Left renal pelvis (tissue), 4 donors: ENCODE measurements at places on chromosomes 16 and 17.
A peak's percentile ranks its signal among the peaks of the same experiment; 100 is the strongest.

DNA sequence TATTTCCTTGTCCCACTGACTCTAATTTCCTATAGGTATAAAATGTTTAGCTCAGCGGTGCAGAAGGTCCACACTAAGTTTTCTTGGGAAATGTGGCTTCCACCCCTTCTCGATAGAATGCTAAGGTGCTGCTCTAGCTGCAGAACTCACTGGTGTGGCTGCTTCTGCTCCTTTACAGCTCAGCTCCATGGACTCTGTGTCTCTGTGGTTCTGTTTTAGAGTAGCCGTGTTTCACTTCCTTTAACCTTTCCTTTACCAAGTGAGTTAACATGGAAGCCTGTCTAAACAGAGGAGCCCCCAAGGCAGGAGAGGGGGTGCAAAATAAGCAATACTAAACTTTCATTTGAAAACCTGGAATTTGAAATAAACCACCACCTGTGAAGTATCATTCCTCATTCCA, 65.3 kb downstream of the SPECC1 start:
- DNase-seq, result no peak

DNA sequence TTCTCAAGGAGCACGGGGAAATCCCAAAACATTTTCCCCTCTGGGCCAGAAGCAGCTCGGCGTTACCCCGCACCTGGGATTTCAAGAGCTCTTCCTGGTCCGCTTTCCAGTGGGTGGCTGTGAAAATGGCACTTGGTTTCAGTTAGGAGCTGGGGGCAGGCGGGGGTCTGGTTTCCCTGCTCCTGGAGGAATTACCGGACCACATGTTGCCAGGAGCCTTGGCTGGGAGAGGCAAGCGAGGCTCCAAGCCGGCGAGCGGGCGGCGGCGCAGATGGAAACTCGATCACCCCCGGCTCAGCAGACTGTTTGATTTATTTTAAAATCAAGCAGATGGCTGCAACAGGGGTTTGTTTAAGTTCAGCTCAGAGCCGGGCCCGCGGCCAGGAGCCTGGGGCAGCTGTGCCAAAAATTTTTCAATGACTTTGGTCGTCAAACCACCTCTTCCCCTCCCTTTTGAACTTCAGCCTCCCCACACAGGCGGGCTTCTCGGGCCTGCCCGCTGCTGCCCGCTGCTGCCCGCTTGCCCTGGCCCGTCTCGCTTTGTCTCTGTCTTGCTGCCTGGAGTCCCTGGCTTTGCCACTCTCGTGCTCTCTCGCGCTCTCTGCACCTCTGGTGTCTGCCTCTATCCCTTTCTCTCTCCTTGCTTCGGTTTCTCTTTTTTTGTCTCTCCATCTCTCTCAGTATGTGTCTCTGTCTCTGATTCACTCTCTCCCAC, 108.0 kb upstream of the CIBAR2 start:
- DNase-seq, result no peak

- DNase-seq, result no peak
These were observed 899.0 kb downstream of the KCNJ2 start for GRCh38 chr17:71068408-71068750.

- DNase-seq, result no peak
These were observed 147.7 kb downstream of the ABCC12 start for GRCh38 chr16:48008011-48008525.

DNA sequence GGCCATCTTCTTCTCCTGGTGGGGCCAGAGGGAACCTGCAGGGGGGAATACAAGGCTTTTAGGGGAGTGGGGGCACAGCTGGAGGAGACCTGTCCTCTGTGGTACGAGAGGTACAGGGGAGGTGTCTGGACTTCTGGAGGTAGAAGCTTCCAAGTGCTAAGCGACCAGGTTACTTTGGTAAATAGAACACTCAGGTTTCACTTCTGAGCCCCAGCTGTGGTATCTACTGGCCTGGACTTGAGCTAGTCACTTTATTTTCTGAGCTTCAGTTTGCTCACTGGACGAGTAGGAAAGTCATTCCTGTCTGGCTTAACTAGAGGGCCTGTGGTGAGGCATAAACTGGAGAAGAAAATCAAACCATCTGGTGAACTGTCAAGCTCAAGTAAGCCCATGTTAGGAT, at the start of gene HEATR9:
Gene HEATR9, minus strand, starts transcription at position 155 of the 400 bp plus-strand sequence. Its CDS starts 149 bp downstream, at position 6.
- DNase-seq, result no peak

DNA sequence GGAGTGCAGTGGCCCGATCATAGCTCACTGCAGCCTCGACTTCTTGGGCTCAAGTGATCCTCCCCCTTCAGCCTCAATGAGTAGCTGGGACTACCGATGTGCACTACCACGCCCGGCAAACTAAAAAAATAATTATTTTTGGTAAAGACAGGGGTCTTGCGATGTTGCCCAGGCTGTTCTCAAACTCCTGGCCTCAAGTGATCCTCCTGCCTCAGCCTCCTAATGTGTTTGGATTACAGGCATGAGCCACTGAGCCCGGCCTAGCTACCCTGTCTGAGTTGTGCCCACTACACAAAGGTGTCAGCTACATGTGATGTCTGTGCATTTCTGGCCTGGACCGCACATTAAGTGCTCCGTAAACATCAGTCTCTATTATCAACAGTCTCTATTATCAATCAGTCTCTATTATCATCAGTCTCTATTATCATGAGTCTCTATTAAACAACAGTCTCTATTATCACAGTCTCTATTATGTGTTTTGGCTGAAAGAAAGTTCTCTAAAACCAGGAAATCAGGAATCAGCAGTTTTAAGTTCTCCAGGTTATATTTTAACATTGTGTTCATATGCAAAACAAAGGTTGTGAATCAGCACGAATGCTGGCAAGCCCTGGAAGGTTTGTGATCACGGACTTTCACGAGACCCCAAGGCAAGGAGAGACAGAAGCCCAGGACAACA, 721 bp upstream of the WWOX start:
- DNase-seq, result no peak

DNA sequence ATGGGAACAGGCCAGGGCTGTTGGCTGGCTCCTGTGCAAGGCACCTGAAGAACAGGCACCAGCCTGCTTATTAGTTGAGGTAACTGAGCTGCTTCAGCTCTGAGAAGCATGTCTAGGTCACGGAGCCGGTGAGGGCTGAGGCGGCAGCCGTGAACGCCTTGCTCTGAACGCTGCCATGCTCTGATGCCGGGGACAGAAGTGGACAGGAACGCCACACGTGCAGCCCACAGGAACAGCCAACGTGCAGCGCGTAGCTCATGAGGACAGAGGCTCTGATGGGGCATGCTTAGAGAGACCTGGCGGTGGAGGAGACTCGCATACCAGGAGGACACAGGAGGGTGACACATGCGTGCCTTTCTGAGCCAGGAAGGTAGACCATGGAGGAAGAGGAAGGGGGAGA, 25.6 kb downstream of the USP22 start:
- DNase-seq, result no peak

- no peak for DNase-seq
These were observed 2.8 kb downstream of the FN3K start for GRCh38 chr17:82737967-82738877.

GRCh38 chr16:46916980-46917379, 32.8 kb downstream of the GPT2 start:
- DNase-seq, result no peak

GRCh38 chr16:30004424-30004776, 6.4 kb downstream of the DOC2A start:
- DNase-seq, result no peak

- DNase-seq, result peak; percentile 67
These were observed 138.9 kb upstream of the CES5A start for GRCh38 chr16:56013962-56014552.

GRCh38 chr17:80593181-80593580, 48.5 kb downstream of the RPTOR start:
- no peak for DNase-seq
